NCI-H1092 (cell line): ENCODE measurements at places on chromosomes 6 and 20.

DNA sequence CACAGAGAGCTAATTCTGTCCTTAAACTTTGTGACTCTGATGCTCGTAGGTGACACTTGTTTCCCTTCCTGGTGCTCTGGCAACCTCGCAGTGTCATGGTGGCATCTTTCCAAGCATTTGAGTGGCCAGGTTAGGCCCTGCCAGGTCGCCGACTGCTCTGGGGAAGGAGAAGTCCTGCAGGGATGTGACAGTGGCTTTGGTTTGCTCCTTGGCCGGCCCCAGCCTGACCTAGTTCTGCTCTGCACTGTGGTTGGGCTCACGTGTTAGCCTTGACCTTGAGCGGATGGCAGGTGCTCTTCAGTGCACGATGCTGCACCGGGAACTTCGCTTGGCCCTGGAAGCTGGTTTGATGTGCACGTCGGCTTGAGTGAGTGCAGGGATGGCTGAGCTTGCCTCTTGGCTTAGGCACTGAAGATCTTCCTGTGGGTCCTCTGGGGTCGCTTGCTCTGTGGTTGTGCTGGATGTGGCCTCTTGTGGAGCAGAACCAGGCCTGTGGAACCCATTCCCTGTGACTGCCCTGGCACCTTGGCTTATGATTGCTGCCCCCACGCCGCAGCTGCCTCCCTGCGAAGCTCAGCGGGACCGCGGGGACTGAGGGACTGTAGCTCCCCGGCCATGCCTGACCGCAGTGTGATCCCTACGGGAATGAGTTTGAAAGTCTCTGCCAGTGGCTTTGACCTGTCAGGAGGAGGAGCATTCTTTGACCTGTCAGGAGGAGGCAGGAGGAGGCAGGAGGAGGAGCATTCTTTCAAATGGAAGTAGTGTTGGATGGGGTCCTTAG, 8.7 kb downstream of the OSBPL2 start:
- DNase-seq, result no peak

DNA sequence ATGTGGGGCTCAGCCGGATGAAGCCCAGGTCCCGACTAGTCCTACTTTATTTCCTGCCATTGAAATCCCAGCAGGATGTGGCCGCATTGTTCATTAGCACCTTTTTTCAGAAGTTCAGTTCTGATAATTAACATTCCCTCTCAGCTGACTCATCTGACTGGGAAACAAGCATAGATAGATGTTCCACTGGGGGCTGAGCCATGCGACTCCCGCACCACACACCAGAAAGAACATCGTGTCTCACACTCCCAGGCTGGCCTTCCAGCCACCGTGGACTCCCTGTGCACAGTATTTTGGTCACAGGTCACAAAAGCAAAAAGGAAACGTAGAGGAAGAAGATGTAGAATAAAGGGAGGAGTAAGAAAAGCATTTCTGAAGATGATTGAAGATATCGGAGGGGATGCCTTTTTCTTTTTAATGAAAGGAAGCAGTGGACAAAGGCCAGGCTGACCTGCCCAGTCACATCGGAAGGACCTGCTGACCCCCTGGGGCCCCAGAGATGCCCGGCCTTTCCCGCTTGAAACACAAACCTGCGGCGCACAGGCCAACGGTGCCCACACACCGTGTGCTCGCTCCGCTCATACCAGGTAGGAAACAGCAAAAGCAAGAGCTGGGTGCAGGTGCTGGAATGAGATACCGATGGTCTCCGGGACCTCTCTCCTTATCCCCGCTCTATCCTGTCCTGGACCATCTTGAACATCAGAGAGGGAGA, 11.8 kb downstream of the RPS6KA2 start:
- no peak for DNase-seq

- DNase-seq, result no peak
Observed at GRCh38 chr20:62376112-62377063, 9.3 kb upstream of the LAMA5 start.

DNA sequence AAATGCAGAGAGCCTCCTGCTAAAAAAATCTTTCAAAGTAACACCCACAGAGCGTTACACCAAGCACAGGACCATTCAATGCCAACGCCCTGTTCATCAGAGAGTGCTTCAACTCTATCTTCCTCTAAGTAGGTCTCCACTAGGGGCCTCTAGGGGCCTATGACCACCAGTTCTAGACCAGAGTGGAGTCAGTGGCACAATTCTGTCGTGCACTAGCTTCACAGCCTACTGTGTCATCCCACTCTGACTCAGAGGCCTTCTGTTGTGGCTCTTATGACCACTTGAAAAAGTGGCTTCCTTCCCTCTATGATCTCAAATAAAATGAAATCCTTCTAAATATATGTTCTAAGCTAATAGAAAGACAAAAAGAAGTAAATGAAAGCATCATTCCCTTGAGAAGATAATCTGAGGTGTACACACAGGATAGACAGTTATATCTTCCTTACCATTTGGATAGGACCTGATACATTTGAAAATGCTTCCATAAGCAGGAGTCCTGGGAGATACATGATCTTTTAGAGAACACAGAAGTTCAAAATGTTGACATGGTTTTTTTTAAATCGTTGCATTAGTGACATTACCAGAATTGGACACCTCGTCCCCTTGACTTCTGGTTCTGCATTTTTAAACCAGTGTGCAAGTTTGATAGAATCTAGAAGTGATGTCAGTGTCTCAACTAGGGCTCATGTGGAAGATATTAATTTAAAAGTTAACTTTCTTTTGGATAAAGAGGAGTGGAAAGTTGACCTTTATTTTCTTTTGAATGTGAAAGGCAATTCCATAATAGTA, 151.9 kb downstream of the SH3BGRL2 start:
- no peak for DNase-seq

DNA sequence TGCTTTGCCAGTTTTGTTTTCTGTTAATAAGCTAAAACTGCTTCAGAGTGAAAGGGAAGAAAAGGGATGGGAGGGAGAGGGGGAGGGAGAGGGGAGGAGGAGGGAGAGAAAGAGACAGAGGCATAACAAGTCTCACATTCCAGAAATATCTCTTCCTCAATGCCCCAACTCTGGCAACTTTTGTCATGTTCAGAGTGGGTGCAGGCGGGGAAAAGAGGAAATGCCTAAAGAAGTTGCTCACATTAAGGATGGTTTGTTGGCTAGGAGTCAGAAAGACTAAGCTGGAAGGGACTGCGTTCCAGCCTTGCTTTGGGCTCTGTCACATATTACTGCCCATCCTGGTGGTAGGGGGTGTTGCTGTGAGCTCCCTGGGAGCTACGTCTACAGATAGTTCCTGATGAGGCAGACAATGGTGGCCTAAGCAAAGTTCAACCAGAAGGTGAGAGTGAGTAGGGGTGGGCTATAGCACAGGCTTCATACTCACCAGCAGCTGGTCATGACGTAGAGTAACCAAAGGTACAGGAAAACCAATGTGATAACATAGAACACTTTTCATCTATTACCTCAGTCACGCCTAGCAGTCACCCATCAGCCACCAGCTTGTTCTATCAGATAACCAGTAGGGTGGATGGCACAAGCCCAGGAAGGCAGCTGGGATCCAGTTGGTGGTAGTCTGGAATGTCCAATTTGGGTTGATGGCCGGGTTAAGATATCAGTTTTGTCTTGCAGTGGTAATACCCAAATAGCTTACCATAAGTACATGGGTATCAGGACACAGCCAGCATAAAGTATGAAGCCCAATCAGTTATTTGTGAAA, 2.1 kb downstream of the TSPYL4 start:
- no peak for DNase-seq

GRCh38 chr6:89436226-89436625, 3.3 kb downstream of the ANKRD6 start:
- DNase-seq, result no peak

DNA sequence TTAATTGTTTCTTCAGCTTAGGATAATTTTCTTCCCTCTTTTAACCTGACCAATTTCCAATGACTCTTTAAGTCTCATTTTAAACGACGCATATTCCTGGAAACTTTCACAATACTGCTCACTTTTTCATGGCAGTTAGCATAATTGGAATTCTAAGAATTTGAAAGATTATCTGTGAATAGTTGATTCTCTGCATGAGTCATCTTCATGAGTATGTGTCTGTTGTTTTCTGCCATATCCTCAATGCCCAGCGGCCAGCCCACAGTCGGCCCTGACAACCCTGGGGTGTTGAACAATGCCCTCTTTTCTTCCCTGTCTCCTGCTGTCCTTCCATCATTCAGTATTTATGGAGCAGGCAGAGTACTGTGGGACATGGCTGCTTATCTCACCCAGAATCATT, 554.2 kb downstream of the CDH26 start:
- no peak for DNase-seq

GRCh38 chr6:28969129-28969528, 36.0 kb downstream of the ZNF311 start:
- DNase-seq, result no peak
